ENCODE measurements at places on chromosomes 13 and 19. TPM values are rescaled to one million over a fixed set of nuclear protein-coding genes. Genes with fewer than 3 reads are reported as not detected.

DNA sequence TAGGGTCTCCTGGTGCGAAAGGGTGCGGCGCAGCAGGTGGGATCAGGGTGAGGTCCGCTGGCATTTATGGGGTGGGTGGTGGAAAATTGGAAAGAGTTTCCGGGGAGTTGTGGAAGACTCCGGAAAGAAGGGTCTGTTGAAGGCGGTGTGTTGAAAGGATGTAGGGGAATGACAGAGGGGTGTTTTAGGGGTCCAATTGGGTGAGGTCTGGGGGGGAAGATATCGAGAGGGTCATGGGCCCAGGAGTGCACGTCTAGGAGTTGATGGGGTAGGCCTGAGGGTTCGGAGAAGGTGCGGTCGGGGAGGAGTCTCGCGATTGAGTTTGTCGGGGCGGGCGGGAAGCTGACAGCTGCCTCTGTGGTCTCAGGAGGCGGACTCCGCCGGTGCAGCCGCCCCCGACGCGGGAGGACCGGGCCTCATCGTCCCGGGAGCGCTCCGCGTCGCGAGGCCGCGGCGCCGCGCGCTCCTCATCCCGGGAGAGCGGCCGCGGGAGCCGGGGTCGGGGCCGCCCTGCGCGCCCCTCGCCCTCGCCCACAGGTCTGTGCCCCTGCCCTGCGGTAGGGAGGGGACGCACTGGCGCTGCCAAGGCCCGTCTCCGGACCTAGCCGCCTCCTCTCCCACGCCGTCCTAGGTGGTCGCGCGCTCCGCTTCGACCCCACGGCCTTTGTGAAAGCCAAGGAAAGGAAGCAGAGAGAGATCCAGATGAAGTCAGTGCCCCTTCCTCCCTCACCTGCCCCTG, 7.0 kb downstream of the PGLYRP1 start:
- no peak for DNase-seq

- DNase-seq = peak; percentile 65
These were observed 38.7 kb downstream of the KCTD4 start for GRCh38 chr13:45162194-45162593.

DNA sequence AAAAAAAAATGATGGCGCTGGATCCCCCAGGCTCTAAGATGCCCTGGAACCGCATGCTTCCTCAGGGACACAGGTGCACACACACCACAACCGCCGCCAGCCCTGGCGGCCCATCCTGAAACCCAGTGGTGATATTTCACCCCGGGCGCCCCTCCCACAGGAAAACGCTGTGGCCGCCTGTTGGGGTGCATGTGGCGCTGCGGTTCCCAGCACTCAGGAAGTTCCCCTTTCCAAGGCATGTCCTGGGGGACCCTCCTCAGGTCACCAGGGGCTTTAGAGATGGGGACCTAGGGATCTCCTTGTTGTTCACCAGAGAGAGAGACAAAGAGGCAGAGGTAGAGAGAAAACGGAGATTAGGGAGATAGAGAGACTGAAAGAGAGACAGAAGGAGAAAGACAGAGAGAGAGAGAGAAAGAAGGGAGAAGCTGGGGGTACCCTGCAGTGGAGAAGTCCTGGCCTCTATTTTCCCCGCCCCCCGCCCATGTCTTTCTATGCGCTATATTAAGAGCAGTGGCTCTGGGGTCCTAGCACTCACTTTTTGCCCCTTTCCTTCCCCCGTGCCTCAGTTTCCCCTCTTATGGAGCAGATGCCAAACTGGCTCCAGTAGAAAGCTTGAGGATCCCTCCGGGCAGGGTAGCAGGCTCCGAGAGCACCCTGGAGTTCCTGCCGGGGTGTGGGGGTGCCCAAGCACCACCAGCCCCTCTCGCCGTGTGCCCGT, 2.3 kb downstream of the ADGRE2 start:
- no peak for DNase-seq

- no peak for DNase-seq
These were observed 19.9 kb downstream of the TPT1 start for GRCh38 chr13:45320876-45321629.

DNA sequence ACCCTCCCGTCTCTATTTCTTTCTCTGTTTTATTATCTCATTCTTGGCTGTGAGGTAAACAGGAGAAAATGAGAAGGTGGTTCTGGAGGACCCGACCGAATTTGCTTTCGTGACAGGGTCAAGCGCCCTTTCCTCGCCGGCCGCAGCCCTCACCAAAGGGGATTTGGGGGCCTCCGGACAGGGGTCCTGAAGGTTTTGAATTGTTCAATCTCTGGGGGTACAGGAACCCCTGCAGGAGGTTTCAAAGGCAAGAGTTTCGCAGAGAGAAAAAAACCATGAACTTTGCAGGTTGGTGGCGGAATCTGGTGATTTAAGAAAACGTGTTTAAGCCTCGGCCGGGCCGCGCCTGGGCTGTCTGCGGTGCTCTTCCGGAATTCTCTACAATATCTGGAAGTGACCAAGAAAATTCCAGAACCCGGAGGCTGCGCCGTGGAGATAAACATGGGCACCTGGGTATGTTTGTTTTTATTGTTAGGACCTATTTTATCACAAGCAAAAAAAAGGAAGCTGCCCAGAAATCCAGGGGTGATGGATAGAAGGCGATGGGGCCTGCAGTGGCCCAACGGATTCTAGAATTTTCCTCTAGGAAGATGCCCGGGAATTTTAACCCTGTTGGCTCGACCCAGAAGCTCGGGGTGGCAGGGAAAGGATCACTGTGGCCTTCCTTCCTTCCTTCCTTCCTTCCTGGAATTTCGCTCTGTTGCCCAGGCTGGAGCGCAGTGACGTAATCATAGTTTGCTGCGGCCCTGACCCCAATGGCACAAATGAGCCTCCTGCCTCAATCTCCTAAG, 14.2 kb upstream of the PTBP1 start:
- DNase-seq = peak; percentile 91

- no peak for DNase-seq
These were observed 859.0 kb upstream of the SLITRK1 start for GRCh38 chr13:84741253-84741652.

GRCh38 chr19:4831304-4831978, at the start of gene TICAM1:
TICAM1 (minus strand) TSS chr19:4831712; CDS start chr19:4818377, 13,335 bp downstream.
- DNase-seq = peak; percentile 66

DNA sequence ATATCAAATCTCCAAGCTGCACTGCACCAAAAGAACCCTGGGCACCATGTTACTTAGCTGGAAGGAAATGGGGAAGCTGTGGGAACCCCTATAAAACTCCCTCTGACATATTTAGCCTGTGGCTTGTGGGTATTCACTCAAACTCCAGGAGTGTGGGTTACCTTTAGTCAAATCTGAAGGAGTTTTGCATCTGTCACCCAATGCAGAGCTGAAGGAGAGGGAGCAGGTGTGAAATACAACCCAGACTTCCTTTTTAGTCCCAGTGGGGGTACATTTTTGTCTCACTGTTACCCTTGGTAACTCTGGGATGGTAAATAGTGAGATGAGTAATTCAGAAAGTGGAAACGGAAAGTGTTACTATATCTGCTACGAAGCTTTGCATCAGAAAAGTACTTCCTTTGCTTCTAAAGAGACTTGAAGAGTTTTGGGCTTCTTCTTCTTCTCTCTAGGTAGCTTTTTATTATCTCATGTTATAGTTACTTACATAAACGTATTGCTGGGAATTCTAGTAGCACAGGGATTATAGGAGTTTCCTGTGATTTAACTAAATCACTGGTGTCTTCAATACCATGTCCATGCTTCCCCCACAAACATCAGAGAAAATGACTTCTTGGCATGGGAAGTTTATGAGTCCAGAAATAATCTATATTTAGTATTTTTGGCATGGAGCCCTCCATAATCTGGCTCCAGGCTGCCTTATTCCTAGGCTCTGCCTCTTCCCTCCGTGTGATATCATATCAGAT, 105.9 kb downstream of the AKAP11 start:
- DNase-seq = no peak

DNA sequence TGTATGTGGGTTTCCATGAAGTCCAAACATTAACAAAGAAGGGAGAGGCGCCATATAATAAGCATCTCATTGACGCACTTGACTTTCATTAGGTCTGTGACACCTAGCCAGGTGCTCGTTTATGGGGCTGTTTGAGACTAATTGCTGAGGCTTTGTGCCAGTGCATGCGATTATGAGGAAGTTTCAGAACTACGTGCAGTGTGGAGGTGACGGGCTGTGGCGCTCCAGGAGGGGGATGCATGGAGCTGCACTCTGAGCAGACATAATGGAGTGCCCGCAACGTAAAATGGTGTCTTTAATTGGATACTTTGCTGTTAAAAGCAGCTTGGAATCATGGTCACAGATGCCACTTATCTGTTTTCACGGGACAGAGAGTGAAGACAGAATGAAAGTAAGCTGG, 223.2 kb downstream of the FGF9 start:
- DNase-seq = no peak

DNA sequence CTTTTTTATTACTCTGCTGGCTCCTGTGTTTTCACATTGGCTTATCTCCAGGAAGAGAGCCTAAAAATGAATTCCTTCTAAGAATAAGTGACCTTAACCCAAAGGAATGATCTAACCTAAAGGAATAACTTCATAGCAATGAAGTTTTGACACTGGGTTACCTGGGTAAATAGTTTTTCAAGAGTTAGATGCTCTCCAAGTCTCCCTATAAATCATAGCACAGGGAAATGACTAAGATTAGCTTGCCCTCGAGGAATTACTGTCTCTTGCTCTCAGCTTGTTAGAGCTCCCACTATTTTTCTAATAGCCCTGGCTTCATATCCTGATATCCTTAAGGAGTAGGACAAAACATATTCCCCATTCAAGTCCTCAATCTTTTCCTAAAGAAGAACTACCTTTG, 66.3 kb downstream of the SPRY2 start:
- peak; percentile 31 for DNase-seq

DNA sequence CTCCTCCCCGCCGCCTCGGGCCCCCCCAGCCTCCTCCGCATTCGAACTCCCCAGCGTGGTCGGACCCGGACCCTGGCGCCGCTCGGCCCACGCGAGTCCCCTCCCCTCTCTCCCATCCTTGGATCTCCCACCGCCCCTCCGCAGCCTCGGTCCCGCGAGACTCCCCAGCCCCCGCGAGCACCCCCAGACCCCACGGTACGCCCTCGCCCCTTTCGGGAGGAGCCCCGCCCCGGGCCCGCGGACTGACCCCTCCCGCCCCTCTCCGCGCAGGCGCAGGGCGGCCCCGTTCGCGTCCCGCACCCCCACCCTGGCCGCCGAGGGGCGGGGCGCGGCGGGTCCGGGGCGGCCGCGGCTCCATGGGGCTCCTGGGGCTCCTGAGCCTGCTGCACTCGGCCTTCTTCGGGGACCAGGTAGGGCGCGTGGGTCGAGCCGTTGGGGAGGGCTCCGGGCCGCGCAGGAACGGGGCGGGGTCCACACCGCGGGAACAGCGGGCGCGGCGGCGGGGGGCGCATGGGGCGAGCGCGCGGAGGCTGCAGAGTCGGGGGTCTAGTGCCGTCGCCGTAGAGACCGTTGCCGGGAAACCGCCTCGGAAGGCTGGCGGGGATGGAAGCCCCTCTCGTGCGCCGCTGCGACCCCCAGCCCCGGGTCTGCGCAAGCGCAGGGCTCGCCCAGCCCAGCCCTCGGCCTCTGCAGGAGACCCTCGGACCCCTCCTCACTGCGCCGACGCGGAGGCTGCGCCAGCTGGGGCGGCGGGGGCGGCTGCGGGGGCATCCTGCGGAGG, 3.8 kb upstream of the APC2 start:
- no peak for DNase-seq

- DNase-seq = no peak
These were observed 245.3 kb downstream of the IRS2 start for GRCh38 chr13:109541081-109541480.

GRCh38 chr19:13037161-13037560, 41.9 kb downstream of the NFIX start:
- DNase-seq = peak; percentile 72

DNA sequence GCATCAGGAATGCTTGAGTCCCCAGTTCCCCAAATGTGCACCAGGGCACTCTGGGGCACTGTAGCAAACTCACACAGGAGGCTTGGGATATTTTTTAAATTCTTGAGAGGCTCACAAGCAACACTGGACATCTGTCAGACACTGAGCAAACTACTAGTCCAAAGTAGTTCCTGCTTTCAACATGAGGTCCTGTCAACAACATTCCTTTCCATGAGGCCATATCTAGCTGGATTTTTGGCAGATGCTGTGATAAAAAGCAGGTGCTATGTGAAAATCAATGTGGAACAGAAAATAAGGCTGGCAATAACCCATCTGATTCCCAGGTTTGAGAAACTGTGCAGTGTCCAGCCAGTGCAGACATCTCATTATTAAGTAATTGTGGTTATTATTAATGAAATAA, 50.5 kb downstream of the STARD13 start:
- no peak for DNase-seq

GRCh38 chr13:70842062-70842644, 733.9 kb upstream of the KLHL1 start:
- DNase-seq = no peak

- DNase-seq = no peak
These were observed 1066.5 kb downstream of the SLITRK1 start for GRCh38 chr13:82815791-82816190.

DNA sequence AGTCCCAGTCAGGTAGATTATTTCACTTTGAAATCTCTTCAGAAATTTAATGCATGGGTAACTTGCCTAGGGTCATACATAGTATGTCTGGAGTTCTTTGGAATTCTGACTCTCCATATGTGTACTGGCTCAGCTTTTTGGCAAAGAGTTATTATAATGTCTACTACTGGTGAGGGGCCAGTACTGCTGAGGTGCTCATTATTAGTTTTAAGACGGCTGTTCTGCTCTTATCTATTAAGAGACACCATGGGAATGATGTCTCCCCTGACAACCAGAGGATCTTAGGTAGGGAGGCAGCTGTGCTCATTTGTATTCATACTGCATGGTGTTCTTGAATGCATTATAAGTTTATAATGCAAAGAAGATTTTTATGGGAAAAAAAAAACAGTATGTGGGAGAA, 184.1 kb downstream of the RGCC start:
- DNase-seq = no peak

The ARL11 gene
- polyA plus RNA-seq = 0.06 TPM

The RASIP1 gene
- 66.2 TPM for polyA plus RNA-seq

The AP1M1 gene
- polyA plus RNA-seq = 99.3 TPM

The MTUS2 gene
- polyA plus RNA-seq = not detected

The KLF2 gene
- 30.3 TPM for polyA plus RNA-seq

The RGS9BP gene
- polyA plus RNA-seq = not detected

The SLITRK6 gene
- polyA plus RNA-seq = not detected

The ARRDC5 gene
- polyA plus RNA-seq = 0.18 TPM

The SPACA4 gene
- polyA plus RNA-seq = not detected

The ELSPBP1 gene
- not detected for polyA plus RNA-seq

The CCL25 gene
- polyA plus RNA-seq = not detected

The CYP4F2 gene
- polyA plus RNA-seq = not detected

The SLC7A10 gene
- polyA plus RNA-seq = not detected

The CEACAM3 gene
- not detected for polyA plus RNA-seq

The OVOL3 gene
- not detected for polyA plus RNA-seq

The TNNI3 gene
- not detected for polyA plus RNA-seq

The SYCN gene
- not detected for polyA plus RNA-seq

The PCDH9 gene
- 1.1 TPM for polyA plus RNA-seq

The MUC16 gene
- not detected for polyA plus RNA-seq

The FGF22 gene
- polyA plus RNA-seq = 0.07 TPM

The TRMT1 gene
- 60.5 TPM for polyA plus RNA-seq

The RNF225 gene
- polyA plus RNA-seq = not detected

The RYR1 gene
- under 0.01 TPM for polyA plus RNA-seq
